ENCODE measurements at places on chromosomes 6 and 20.

DNA sequence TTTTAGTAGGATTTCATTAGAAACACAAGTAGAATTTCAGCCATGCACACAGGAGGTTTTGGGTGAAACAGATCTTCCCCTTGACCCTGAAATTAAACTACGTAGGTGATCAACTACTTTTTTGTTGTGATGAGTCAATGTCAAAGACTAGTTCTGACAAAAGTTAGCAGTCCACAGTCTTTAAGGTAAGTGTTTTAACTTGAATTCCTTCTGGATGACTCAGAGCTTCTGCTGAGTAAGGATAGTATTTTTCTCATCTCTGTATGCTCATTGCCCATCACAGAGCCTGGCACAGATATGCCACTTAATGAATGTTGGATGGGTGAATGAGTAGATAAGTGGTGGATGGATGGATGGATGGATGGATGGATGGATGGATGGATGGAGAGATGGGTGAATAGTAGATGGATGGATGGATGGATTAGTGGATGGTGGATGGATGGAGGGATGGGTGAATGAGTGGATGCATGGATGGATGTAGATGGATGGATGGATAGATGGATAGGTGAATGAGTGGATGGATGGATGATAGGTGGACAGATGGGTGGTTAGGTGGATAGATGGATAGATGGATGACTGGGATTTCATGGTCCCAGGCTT, 165.3 kb downstream of the ZMYND8 start:
- no peak for DNase-seq

GRCh38 chr6:168022488-168023321, 25.2 kb downstream of the KIF25 start:
- no peak for DNase-seq

DNA sequence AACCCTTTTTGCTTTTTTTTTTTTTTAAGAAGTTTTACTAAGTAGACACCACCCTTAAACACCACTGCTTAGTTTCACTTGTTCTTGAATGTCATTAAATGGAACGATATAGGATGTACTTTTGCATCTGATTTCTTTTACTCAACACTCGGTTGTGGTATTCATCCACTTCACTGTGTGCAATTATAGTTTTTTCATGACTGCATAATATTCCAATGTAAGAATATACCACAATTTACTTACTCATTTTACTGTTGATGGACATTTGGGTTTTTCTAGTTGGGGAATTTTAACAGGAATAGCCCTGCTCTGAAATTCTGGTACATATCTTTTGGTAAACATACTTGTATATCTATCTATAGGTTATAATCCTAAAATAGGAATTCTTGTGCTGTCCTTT, 29.9 kb downstream of the RTN4IP1 start:
- DNase-seq = no peak

- DNase-seq = no peak
Observed at GRCh38 chr20:9099372-9099771, 30.5 kb downstream of the PLCB4 start.

DNA sequence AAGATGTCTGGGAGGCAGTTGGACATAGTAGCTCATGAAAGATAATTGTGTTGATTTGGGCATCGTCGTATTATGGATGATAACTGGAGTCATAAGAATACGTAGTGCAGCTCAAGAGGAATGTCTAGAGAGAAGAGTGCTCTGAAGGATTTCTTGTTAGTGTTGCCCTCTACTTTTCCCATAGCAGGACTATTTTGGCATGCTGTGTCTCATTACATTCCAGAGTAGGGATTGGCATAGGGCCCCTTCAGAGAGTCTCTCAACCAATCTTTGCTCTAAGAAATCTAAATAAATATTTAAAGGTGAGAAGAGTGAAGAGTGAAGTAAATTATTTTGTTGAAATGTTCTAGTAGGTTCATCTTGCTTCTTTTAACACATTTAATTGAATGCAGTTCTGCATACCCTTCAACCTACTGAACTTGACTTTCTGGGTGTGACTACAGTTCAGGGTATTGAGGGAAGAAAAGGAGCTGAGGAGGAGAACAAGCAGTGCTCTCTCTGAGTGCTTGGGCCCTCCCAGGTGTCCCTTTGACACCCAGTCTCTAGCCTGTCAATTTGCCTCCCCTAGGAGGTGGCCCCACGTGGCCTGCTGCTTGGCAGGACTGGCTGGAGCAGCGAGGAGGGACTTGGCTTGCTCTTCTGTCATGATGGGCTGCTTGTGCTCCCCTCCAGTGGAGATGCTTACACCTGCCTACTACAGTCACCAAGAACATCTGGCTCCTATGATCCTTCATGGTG, 33.3 kb downstream of the SOBP start:
- DNase-seq = no peak

GRCh38 chr6:56101141-56101553, 146.2 kb downstream of the COL21A1 start:
- no peak for DNase-seq

All from tongue (tissue), 3 donors.